ENCODE measurements at places on chromosomes 2 and 18.

DNA sequence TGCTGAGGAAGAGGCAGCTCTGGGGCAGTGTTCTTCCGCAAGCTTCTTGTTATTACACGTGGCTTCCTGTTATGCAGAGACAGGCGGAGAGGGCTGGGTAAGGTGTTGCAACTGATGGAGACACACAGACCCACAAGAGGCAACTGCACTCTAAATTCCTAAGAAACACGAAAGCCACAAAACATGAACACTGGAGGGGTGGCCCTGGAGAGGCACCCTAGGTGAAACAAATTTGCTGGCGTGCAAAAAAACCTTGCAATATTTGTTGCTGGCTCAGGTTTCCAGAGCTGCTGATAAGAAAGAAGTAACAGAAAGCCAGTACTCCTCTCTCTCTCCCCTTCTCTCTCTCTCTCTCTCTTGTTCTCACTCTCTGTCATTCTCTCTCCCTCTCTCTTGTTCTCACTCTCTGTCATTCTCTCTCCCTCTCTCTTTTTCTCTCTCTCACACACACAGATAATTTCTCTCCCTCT, 31.8 kb downstream of the ARHGAP25 start:
- no peak for DNase-seq

- DNase-seq, result no peak
These were observed 148.5 kb downstream of the GALNT14 start for GRCh38 chr2:30989746-30990145.

- no peak for DNase-seq
These were observed 297.6 kb downstream of the CDCA7 start for GRCh38 chr2:173652311-173652710.

GRCh38 chr2:3223080-3223923, 154.3 kb downstream of the EIPR1 start:
- peak; percentile 22 for DNase-seq

GRCh38 chr2:124563426-124563825, 538.3 kb downstream of the CNTNAP5 start:
- DNase-seq, result no peak

- no peak for DNase-seq
These were observed 63.5 kb downstream of the TGIF1 start for GRCh38 chr18:3513481-3513880.

DNA sequence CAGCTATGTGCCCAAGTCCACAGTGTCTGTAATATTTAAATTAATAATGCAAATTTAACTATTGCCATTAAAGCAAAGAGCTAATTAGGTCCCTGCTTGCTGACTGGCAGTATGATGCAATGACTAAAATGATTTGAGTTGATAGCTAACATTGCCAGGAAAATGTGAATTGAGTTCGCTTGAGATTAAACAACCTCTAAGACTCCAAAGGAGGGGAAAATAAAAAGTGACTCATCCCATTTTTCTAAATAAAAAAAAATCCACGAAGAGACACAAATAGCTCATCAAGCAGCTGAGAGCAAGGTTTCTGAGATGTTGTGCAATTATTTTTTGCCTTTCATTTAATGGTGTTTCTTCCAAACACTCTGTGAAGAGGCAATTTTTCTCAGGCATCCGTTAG, 413.0 kb downstream of the MTX2 start:
- DNase-seq, result no peak

DNA sequence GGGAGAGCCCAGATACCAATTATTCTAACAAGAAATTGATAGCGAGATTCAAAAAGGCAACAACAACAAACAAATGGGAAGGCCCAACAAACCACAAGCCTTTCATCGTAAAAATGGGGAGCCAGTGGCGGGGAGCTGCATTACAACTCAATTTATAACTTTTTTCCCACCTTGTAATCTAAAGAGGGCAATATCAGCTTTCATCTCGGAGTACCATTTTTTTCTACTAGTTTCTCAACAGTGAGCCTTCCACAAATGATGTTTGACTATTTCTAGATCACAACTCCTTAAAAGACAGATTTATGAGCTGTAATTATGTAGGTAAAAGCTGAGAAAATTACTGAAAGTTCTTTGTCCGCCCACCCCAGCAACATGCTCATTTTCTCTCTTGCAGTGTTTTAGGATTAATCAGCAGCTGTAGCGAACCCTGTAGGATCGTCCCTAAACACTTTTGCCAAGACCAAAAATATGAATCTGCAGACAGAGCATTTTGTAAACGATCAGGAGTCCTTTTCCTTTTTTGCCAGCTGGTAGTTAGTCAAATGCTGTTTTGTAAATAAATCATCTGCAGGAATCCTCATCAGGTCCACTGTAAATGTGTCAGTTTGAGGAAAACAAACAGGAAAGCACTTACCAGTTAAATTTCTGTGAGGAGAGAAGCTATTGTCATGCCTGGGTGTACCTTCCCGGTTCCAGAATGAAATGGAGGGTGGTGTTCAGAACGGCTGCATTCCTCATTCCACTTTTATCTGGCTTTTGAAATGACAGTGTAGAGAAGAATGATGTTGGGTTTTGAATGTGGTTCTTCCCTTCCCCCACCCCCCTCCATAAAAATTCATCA, 53.2 kb downstream of the EEF1B2 start:
- no peak for DNase-seq

DNA sequence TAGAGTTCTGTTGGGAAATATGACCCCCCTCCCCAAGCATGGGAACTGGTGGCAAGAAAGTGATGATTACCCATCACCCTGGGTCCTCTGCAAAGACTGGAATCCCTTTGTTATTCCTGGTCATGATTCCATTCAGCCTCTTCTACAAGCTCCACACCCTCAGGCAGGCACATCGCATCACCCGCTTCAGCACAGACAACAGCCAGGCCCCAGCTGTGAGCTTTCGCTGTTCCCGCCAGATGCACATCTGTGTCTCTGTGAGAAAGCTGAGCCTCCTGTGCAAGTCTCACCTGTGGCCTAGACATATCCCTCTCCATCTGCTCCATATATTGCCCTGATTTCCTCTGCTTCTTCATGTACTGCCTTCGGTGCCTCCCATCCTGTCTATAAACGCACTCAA, 368.0 kb upstream of the RAB6C start:
- DNase-seq, result no peak

- DNase-seq, result no peak
These were observed 160.1 kb upstream of the LRP1B start for GRCh38 chr2:142290931-142291330.

DNA sequence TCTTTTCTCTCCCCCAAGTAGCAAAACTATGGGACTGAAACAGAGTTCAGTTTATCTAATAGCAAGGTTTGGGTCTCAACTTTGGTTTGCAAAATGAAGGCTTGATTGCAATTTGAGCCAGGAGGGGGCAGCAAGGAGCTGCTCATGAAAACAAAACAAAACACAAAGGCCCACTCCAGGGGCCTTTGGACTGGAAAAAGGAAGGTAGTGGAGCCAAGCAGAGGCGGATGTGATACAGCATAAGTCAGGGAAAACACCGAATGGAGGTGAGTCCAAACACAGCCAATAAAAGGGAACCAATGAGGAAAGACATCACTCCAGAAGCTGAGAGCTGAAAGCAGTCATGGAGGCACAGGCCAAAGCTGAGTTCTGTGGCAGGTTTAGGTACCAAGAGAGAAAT, 799.7 kb upstream of the ACVR2A start:
- DNase-seq, result peak; percentile 5

DNA sequence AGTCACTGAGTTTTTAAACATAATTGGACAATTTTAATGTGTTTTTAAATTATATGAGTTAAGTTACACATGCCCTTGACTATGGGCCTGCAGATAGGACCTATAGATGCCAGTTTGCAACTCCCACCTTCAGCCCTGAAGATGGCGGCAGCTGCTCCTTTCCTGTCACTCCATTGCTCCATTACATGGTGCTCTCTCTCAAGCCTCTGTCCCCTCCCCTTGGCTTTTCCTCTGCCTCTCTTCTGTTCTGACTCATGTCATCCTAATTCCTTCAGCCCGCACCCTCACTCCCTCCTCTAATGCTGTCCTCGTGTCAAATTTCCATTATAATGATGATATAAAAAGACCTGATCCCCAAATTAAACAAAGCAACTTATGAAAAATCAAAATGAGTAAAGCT, 133.7 kb upstream of the HNRNPA3 start:
- no peak for DNase-seq

DNA sequence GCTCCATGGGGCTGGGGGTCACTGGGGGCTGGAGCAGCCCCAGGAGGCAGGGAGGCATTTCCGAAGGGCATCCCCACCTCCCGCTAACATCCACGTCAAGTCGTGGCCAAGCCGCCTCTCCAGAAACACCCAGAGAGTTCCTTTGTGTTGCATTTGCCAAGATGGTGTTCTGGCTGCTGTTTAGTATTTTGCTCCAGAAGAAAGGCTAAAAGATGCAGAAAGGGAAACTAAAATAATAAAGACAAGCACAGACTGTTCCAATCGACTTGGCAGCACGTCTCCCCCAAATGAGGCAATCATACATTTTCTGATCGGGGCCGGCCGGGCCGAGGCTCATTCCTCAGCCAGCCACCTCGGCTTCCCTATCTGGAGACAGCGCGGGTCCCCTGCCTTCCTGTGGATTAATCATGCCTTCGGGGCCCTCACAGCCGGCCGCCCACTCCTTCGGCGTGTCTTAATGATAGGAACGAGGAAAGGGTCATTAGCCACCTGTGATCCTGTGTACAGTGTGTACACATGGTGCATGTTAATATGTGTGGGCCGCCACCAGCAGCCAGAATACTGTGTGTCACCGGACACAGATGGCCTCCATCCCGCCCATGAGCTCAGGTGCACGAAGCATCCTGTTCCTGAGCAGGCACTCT, 169.2 kb downstream of the KLHL29 start:
- DNase-seq, result no peak

DNA sequence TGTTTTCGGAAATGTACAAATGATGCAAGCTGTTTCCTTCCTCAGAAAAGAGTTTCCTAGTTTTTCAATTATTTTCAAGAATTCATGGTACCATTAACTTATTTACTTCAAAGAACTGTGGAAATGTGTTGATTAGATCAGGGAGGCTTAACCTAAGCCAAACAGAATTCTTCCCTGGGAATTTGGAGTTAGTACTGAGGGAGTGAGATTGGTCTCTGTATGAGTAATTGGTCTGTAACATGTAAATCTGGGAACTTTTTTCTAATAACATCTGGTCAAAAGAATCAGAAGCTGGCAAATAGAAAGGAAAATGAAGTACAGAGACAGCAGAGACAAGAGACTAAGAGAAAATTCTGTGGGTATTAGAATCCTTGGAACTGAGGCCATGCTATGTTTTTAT, 145.8 kb downstream of the BABAM2 start:
- no peak for DNase-seq

DNA sequence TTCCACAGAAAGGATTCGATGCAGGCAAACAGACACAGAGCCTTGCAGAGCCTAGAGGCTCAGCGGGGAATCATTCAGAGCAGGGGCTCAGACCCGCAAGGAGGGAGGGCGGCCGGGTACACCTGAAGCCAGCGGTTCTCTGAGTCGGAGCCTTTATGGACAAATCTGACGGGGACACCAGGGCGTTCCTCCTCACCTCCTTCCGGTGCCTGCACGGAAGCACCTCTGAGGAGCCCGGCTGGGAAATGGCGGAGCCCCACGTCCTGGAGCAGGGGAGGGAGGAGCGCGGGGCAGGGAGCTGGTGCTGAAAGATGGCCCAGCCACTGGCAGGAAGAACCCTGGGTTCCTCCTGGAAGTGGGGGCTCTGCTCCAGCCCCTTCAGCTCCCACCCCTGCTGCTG, 193.5 kb upstream of the ALKAL2 start:
- DNase-seq, result no peak

DNA sequence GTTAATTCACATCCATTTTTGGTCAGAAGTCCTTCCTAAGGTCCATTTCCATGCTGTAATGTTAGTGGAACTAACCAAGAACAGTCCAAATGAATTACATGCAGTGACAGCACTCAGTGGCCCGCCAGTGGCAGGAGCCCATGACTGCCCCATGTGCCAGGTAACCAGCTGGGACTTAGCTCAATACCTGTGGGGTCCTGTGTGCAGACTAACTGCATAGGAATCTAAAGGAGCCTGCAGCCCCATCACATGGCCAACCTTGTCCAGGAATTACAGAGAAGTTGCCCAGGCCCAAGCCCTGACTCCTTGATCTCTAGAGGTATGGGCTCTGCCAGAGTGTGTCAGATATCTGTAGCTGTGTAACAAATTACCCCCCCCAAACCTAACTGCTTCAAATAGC, 35.4 kb upstream of the GPR17 start:
- no peak for DNase-seq

DNA sequence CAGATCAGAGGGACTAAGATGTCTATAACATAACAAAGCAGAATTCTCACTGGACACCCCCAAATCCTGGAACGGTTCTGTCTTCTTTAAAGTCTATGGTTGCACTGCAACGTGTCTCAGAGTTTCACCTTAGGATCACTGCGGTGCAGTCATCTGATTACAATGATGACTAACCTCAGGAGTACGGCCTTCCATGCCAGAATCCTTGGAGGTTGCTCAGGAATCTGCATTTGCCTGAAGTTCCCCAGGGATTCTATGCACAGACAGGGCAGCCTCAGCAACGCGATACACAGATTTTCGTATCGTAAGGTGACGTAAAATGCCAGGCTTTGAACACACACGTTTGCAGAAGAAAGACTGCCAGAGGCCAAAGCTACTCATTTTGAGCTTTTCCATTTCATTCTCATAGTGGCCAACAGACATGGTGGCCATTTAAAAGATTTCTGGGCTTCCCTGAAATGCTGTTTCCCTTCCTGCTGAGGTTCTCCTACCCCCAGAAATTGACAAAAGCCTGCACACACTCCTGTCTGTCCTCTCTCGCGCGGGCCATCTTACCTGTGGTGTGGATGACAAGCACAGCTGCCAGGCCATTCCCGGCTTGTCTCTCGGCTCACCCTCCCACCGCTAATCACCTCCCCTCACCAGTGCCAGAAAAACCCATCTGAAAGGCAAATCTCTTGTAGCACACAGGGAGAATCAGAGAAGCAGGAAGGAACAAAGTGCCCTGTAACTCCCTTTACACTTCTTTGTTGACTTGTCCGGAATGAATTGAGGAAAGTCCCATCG, 148.8 kb downstream of the ACKR3 start:
- no peak for DNase-seq

DNA sequence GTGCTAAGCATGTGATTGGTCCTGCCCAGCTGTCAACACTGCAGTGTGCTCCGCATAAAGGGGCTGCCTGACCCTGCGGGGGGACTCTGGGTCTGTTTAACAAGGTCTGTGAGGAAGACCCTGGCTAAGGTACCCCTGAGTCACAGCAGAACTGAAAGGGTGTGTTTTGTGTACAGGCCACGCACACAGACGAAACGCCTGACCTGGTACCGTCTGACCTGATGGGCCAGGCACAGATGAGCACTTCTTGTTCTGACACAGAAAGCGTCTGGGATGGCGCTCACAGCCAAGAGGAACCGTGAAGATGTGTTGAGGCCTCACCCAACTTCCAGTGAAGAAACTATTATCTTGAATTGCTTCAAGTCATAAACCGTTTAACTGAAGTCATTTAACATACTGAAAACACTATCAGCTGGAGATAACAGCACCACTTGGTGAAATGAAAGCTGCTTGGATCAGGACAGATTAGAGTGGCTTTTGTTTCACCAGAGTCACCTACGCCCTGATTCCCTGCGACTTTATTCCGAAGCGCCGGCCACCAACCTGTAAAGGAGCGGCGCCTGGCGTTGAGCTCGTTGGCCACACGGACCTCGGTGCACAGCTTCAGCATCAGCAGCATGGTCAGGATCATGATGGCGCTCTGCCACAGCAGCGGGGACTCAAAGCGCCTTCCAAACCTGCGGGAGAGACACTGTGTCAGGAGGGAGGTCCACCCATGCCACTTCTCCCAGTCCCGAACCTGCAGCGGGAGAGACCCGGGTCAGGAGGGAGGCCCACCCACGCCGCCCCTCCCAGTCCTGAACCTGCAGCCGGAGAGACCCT, 8.5 kb downstream of the SLC66A2 start:
- DNase-seq, result no peak

GRCh38 chr2:160694631-160695030, 201.0 kb upstream of the RBMS1 start:
- DNase-seq, result no peak

All from anterior cingulate cortex (tissue), 58 donors.